Cerebellum (tissue), 4 donors: ENCODE measurements at places on chromosomes 6 and 20. TPM values are rescaled to one million over a fixed set of nuclear protein-coding genes. Genes with fewer than 3 reads are reported as not detected.

- DNase-seq = no peak
Observed at GRCh38 chr6:122286512-122286911, 112.9 kb upstream of the HSF2 start.

DNA sequence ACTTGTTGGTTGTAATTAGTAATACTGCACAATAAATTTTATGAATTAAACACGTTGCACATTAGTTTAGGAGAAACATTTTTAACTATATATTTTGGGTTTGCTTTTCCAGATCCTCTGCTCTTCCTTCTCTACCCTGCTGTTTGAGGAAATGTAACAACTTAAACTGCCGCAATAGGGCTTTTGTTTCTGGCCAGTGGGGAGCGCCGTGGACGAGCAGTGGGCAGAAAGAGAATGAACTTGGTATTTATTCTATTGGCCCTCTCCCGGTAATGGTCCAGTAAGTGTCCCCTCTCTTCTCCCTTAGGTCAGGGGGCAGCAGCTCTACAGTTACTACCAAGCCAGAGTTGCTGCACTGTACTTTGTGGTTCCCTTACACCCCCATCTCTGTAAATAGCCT, 35.2 kb upstream of the EPHA7 start:
- DNase-seq = no peak

- DNase-seq = no peak
Observed at GRCh38 chr6:84731401-84731800, 33.0 kb downstream of the TBX18 start.

- no peak for DNase-seq
Observed at GRCh38 chr6:45569210-45569945, 191.6 kb upstream of the SUPT3H start.

Gene COL9A3
- 3.8 TPM for total RNA-seq

Gene FUT9
- total RNA-seq = 73.0 TPM

- no peak for DNase-seq
Observed at GRCh38 chr6:167697316-167697715, 129.4 kb upstream of the AFDN start.

Gene DEFB116
- total RNA-seq = not detected

- no peak for DNase-seq
Observed at GRCh38 chr6:107121964-107122495, 6.7 kb upstream of the BEND3 start.

Gene C4A
- 13.5 TPM for total RNA-seq

Gene C20orf204
- 3.8 TPM for total RNA-seq

DNA sequence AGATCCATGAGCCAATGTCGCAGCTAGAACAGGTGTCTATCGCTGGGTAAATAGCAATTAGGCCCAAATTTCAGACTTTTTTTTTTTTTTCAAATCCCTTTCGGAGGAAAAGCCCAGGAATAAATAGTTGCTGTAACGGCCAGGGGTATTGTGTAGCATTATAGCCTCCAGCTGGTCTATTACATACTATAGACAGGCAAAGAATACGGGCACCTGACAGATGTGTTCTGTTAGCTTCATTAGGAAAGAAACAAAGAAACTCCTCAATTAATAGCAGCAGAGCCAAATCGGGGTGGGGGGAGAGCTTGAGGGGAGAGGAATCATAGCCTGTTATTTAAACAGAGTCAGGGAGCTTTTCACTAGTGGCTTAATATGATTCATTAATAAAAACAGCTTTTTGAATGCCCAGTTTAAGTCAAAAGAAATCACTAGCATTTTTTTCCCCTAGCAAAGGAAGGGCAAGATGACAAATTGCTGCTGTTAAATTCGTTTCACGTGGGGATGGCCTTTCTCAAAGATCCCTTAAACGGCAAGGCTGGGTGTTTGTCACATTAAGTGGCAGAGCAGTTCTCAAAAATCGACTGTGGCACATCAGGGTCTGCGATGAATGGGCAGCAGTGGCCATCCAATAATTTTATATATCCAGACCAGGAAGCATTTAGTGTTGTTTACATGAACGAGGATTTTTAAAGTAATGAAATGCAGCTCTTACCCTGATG, 139.4 kb downstream of the ID4 start:
- DNase-seq = no peak
